Activated T-cell treated with anti-CD3 and anti-CD28 coated beads, Interleukin-2, amount 50 U/mL, for 72 hours (primary cell): ENCODE measurements at places on chromosomes 13 and 19. TPM values are rescaled to one million over a fixed set of nuclear protein-coding genes. Genes with fewer than 3 reads are reported as not detected.

FXYD1 gene
- 2.0 TPM for total RNA-seq

PPM1N gene
- total RNA-seq, result 6.7 TPM

PSG6 gene
- not detected for total RNA-seq

SLC10A2 gene
- total RNA-seq, result not detected

SLC8A2 gene
- 0.17 TPM for total RNA-seq

FCHO1 gene
- total RNA-seq, result 70.8 TPM

CEACAM7 gene
- total RNA-seq, result not detected

ZNF121 gene
- 91.5 TPM for total RNA-seq

ZNF791 gene
- total RNA-seq, result 19.8 TPM

ACP7 gene
- not detected for total RNA-seq

PGLYRP2 gene
- total RNA-seq, result 0.21 TPM

ZNF729 gene
- total RNA-seq, result not detected

CPT1C gene
- 1.9 TPM for total RNA-seq

ADGRE1 gene
- 15.8 TPM for total RNA-seq

RFPL4AL1 gene
- total RNA-seq, result not detected

MBD3L2 gene
- total RNA-seq, result not detected

IGFL4 gene
- not detected for total RNA-seq

ZNF177 gene
- total RNA-seq, result 3.8 TPM

KIR2DL4 gene
- total RNA-seq, result 0.60 TPM

CATSPERD gene
- not detected for total RNA-seq

KLK1 gene
- 1.7 TPM for total RNA-seq

ZNF567 gene
- total RNA-seq, result 11.2 TPM

KL gene
- 0.99 TPM for total RNA-seq

DIRAS1 gene
- total RNA-seq, result 0.55 TPM

ZNF99 gene
- total RNA-seq, result not detected

ATF5 gene
- 52.3 TPM for total RNA-seq

IRGC gene
- not detected for total RNA-seq

WDR62 gene
- 21.6 TPM for total RNA-seq

TBXA2R gene
- 1.5 TPM for total RNA-seq

TEKTIP1 gene
- 4.6 TPM for total RNA-seq

SYNGR4 gene
- 0.25 TPM for total RNA-seq

SSC5D gene
- 1.7 TPM for total RNA-seq

KLF1 gene
- total RNA-seq, result 0.19 TPM

FGF21 gene
- not detected for total RNA-seq

MBD3 gene
- 71.2 TPM for total RNA-seq

SULT2A1 gene
- not detected for total RNA-seq
